NCI-H1417 treated with DMSO at 0.1 percent for 48 hours (cell line): ENCODE measurements at places on chromosomes 7 and 10.

GRCh38 chr7:118696879-118697278, 472.4 kb downstream of the ANKRD7 start:
- no peak for DNase-seq

- no peak for DNase-seq
These were observed 7.3 kb downstream of the PPP2R2D start for GRCh38 chr10:131908151-131908550.

GRCh38 chr7:77415476-77415822, 700 bp downstream of the GSAP start:
- DNase-seq, result no peak

DNA sequence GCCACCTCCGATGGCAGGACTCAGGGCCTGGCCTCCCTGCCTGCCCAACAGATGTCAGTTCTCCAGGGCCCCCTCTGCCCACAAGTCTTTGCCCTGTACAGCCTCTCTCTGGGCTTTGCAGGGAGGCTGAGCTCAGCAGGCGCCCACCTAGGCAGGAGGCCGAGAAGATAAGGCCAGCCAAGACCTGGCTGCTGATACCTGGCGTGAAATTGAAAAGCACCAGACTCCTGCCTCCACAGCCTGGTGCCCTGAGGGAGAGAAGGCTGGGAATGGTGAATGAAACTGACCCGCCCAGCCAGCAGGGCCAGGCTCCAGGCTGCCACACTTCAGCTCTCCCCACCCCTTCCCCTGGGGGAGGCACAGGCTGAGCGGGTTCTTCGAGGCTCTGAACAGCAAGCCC, 145.8 kb downstream of the CDH23 start:
- DNase-seq, result no peak

GRCh38 chr10:10317151-10317550, 700.5 kb upstream of the CELF2 start:
- DNase-seq, result no peak

- no peak for DNase-seq
These were observed 128.7 kb downstream of the ITGB8 start for GRCh38 chr7:20459419-20459818.

- DNase-seq, result peak; percentile 71
These were observed 8.0 kb upstream of the HSPB1 start for GRCh38 chr7:76294344-76295024.

DNA sequence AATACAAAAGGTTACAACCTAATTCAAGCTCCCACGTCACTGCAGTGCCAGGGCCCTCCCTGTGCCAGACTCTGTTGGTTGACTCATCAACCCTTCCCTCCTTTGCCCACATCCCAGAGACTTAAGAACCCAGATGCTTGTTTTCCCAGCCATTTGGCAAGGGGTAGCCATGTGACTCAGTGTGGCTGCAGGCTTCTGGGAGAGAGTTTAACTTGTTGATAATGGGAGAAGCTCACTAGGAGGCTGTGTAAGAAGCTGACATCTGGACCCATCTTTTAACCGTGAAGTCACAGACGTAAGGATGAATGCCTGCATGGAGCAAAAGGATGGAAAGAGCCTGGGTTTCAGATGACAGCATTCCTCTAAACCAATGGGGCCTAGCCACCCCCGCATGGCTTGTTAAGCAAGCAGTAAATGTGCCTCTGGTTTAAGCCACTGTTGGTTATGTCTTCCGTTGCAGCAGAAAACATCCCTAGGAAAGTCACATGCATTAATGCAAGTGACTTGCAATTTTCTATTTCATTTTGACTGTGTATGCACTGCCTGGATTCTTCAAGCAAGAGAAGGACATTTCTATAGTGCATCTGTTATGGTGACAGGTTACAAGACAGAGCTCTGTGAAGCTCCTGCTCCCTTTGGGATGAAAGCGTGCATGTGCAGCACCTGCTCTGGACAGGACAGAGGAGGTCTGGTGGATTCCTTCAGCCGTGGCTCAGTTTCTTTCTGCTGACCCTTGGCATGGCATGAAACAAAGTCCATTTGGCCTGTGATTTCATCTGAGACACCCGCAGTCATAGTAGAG, 57.5 kb upstream of the CREB5 start:
- DNase-seq, result no peak

GRCh38 chr7:158407581-158408317, 179.9 kb downstream of the PTPRN2 start:
- peak; percentile 42 for DNase-seq

DNA sequence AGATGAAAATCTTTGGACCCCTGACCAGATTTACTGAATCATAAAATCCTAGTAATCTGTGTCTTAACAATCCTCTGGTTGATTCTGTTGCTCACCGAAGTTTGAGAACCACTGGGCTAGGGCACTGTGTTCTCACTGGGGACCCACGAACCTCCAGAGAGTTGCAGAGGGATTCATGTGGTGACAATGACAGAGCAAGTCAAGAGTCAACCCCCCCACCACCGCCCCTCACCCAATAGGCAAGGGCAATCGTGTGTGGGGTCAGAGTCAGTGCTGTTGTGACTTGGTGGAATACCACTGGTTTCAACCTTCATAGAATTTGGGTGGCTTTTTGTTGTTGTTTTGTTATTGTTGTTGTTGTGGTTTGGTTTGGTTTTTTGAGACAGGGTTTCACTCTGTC, 23.5 kb upstream of the NRP1 start:
- no peak for DNase-seq

DNA sequence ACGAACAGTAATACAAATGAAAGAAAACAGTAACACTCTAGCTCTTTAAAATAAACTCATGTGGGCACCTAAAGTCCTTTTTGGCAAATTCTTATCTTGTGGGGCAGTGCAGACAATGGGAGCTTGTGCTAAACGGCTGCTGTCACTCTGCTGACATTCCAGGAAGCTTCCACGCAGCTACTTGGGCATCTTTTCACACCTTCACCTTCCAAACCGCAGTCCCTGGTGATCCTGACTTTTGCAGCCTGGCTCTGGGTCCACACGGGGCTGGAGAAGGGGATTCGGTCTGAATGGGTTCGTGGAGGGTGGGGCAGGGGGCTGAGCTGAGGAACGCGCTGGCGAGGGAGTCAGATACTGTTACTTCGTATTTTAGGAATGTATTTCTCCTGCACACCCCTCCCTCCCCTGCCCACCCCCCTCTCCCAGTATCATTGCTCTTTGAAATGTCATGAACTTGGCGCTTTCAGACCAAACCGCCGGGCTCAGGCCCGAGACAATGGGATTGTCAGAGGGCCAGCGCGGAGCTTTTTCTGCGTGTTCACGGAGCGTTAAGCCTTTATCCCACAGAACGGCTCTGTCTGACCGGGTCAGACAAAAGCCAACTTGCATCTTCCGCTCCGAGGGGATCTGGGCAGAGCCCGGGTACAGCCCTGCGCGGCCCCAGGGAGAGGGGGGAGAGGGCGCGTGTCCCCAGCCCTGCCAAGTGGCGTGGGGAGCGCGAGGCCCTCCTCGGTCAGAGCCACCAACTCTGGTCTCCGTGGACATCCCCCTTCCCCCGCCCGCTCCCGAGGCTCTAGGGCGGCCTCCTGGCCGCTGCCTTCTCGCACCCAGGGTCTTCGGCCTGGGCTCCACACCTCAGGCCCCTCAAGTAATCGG, 76.7 kb upstream of the EN2 start:
- no peak for DNase-seq

DNA sequence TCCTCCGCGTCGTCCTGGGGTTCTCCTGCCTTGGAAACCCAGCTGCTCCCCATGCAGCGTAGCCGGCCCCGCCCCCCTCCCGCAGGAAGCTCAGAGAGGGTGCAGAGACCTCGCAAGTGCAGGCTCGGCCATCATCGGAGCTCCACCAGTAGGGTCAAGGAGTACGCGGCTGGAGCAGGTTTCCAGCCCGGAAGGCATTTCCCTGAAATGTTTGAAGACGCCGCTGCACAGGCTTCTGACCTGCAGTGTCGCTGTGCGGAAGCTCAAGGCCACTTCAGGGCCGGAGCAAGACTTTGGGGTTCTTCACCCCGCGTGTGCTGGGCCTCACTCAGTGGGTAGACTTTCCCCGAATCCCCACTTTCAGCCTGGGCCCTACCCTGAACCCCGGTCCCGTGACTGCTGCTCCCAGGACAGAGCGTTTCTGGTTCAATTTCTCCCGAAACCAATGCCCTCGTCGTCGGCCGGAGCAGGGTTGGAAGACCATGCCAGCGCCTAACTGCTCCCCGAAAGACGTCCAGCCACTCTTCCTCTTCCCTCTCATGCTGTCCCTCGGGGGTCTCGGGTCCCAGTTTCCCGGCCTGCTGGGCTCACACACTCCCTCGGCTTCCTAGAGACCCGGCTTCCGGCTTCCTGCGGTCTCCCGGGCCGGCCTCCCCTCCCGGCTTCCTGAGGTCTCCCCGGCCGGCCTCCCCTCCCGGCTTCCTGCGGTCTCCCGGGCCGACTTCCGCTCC, 52.1 kb downstream of the INSIG1 start:
- DNase-seq, result no peak

GRCh38 chr7:114269714-114270113, 144.9 kb upstream of the FOXP2 start:
- no peak for DNase-seq

GRCh38 chr10:6162589-6163356, 40.0 kb upstream of the PFKFB3 start:
- no peak for DNase-seq

GRCh38 chr10:36872702-36873393, 252.6 kb upstream of the ANKRD30A start:
- DNase-seq, result no peak

GRCh38 chr10:58775960-58776567, 263.4 kb downstream of the BICC1 start:
- no peak for DNase-seq
